ENCODE measurements at places on chromosomes 2 and 18.
A peak's percentile ranks its signal among the peaks of the same experiment; 100 is the strongest.

DNA sequence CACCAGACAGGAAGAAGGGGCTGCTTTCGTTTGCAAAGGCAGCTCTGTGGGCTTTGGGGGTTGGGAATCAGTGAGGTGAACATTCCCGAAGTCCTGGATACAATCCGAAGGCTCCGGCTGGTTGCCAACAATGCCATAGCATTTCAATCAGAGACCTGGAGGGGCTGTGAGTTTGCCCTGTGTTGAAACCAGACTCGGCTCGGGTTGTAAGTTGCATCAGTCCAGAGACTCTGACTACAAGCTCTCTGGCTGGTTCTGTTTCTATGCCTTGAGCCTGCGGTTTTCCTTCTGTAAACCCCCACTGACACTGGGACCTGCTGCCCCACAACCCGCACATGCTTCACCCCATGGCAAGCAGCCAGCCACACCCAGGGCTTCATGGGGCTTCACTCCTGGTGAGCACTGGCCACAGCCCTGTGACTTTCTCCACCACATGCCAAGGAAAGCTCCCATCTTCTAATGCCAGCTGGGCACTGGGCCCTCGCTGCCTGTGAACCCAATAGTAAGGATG is 85.7 kb upstream of the ODC1 start:
- DNase-seq = peak; percentile 29

DNA sequence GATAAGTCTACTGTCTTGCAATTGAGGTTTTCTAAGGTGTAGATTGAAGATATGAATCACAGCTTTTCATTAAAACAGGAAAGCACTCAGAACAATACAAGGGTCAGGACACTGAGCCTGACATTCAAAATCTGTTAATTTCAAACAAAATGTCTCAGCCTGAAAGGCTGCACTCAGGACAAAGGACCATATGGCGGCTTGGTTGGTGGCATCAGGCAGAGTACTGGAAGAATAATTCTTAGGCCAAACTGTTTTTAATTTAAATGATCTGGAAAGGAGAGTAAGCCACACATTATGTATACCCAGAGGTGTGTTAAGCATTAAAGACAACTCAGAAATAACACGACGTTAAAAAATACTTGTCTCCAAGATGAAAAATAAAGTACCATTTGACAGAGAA is 85.9 kb downstream of the SKA1 start:
- DNase-seq = no peak

- no peak for DNase-seq
These were observed 27.5 kb downstream of the BIN1 start for GRCh38 chr2:127079358-127079920.

DNA sequence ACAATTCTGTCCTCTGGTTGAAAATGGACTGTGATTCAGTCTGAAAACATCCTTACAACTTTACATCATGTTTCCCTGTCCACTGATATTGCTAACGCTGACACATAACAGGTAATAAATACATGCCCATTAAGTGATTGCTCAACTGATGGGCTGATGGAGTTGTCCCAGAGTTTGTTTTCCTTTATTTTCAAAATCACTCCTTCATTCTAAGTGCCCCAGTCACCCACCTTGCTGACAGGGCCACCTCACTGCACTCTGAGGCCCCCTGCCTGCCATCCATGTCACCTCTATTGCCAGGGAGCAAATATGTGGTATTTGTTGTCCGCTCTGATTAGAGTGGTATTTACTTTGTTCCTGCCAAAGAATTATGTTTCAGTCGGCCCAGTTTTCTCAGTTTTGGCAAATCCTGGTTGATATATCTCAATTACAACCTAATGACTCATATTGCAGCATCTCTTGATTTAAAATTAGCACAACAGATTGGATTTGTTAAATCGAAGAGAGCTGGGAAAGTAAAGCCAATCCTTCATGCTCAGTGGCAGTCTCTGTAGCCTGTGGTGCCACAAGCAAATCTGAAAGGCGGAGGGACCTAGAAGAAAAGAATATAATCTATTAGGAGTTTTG is 105.1 kb downstream of the RDH14 start:
- peak; percentile 83 for DNase-seq

DNA sequence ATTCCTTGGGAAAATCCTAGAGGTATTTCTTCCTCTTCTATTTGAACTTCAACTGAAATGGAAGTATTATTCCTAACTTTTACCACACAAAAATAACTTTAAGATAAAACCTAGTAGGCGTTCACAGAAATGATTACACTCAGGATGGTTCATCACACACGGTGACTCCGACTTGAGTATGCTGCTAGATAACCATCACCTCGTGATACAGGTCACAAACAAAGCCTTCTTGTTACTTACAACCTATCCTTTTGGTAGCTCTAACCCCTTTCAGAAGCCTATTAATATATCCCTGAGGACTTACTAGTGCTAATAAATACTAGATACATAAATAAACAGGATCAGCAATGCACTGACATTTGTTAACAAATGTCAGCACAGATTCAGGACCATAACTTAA is 101.0 kb upstream of the DNER start:
- DNase-seq = peak; percentile 72

DNA sequence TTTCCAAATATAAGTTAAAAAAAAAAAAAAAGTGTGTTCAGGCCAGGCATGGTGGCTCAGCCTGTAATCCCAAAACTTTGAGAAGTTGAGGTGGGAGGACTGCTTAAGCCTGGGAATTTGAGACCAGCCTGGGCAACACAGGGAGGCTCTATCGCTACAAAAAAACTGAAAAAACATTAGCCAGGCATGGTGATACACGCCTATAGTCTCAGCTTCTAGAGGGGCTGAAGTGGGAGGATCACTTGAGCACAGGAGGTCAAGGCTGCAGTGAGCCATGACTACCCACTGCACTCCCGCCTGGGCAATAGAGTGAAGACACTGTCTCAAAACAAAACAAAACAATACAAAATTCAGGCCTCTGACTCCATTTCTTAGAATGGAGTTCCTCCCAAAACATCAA is 9.2 kb downstream of the USP37 start:
- DNase-seq = no peak

DNA sequence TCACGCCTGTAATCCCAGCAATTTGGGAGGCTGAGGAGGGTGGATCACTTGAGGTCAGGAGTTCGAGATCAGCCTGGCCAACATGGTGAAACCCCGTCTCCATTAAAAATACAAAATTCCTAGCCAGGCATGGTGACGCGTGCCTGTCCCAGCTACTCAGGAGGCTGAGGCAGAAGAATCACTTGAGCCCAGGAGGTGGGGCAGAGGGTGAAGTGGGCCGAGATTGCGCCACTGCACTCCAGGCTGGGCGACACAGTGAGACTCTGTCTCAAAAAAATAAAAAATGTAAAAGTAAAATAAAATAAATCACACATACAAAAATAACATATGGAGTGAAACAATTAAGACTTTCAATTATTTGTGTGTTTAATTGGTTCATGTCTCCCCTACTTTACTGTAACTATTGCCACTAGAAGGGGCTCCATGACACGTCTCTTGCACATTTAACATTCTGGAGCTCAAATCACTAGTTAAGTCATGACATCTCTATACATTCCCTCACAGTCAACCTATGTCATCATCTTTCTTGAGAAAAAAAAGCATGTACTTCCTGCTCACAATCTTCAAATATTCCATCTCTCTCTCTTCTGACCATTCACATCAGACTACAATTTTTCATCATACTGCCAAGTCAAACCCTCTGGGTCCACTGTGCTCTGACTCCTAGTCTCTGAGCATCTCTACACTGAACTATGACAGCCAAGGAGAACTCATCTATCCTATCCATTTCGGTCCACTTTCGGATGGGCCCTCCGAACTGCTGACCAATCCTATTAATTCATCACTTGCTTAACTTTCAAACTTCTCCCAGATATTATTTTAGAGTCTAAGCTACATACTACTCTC is 6.7 kb downstream of the GFPT1 start:
- no peak for DNase-seq

All from amniotic epithelial cell (primary cell).